ENCODE measurements at places on chromosomes 1 and 21.

DNA sequence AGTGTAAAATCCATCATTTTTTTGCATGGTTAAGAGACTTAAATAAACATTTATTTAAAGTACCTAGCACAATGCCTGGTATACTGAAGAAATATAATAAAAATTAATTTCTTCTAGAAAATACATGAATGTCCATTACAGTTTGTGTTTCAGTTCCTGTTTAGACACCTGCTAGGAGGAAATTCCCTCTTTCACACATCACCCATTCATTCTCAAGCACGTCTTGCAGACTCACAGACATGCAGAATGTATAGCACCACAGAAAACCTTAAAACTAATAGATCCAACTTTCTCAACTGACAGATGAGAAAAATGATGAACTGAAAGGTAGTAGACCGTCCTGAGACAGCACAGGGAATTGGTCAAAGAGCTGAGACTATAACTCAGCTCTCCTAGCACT lies 172.2 kb upstream of the C8B start:
- no peak for DNase-seq

- DNase-seq, result no peak
These were observed 11.7 kb downstream of the OLFML3 start for GRCh38 chr1:113990961-113991360.

DNA sequence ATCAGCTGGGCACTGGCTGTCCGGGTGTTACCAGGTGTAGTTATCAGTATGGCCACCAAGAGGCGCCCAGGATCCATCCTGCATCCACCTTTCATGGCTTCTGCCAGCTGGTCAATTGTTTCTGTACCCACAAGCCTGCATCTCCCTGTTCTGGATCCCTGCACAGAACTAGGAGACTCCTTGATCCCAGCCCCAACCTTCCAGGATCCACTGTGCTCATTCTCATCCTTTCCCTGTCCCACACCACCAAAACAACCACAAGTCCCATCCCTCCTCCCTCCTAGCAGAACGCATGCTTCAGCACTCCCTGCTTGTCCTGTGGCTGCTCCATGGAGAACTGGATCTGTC lies 27.2 kb upstream of the FOXE3 start:
- DNase-seq, result no peak

DNA sequence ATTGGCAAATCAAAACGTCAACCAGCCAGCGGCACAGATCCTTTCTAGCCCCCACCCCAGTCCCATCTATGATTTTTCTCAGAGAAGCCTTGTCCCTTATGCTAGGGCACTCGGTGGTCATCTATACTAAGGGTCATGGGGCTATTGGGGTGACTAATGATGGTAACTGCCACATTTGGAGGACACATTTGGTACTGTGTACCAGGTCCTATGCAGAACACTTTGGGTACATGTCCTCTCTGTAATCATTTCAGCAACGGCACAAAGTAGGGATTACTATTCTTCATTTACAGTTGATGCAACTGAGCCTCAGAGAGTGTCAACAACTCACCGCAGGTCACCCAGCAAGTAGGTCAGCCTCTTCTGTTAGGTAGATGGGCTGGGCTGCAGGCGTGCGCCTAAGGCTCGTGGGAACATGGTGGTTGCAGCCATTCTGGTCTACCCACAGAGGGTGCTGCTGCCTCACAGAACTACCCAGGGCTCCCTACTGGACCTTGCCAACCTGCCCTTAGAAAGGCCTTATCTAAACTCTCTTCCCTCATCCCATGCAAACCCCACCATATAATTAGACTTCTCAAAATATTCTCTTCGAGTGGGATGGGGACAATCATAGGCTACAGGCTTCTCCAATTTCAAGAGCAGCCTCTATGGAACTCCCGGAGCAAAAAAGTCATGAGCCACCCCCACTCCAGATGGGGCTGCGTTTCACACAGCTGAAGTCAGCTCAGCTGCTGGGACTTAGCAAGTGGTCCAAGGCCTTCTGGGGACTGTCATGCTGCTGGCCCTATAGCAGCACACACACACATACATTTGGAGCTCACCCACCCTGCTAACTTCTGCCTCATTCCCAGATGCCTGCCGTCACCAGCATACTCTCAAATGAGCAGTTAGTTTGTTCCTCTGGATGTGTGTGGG lies 5.8 kb upstream of the SDHB start:
- DNase-seq, result peak; percentile 22

DNA sequence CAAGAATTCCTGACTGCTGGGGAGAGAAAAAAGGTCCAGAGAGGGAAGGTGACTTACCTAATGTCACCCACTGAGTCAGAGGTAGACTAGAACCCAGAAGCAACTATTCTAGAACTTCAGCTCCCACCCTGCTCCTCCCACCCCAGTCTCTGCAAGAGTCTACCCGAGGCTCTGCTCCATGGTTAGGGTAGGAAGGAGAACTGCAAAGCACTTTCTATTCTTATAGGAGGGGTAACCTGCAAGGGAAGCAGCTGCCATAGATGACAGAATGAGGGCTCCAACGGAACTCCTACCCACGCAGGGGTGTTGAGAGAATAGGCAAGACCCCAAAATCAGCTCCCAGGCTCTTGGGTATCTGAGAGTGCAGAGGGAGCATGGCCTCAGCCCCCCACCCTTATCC lies 4.3 kb downstream of the SLC9A1 start:
- DNase-seq, result no peak

- no peak for DNase-seq
These were observed 11.4 kb upstream of the MTARC1 start for GRCh38 chr1:220775240-220775853.

- DNase-seq, result no peak
These were observed 88.1 kb upstream of the CACYBP start for GRCh38 chr1:174911606-174912005.

GRCh38 chr1:116371752-116372151 lies 1.3 kb upstream of the ATP1A1 start:
- DNase-seq, result no peak

All from NCI-H2171 (cell line).